ENCODE measurements at places on chromosomes 5 and 9. TPM values are rescaled to one million over a fixed set of nuclear protein-coding genes. Genes with fewer than 3 reads are reported as not detected.

SLC22A4 gene
- not detected for total RNA-seq

SHROOM1 gene
- total RNA-seq, result 10.0 TPM

DNA sequence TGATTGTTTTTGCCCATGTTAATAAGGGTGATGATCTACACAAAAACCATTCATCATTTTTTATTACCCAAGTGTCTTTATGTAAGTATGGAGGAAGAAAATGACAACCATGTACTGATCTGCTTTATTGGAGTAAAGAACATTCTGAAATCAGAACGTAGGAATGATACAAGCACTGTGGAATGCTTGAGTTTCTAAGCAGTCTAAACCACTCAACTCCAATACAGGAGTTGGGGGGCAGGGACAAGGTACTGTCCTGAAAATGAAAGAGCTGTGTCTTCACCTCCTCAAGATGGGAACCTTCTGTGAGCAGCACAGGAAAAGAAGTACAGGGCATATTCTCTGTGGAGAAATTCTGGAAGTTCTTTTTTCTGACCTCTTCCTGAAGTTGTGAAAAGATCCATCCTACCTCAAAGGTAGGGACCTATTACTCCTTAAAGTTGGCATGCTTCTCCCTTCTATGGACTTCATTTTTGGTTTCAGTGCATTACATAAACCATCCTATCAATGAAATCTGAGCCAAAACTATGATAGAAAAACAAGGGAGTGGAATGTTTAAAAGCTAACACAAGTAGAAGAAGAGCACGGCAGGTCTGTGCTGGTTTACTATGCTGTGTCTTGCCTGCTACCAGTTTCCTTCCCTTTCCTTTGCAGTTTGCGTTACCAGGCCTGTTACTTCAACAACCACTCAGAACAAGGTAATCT, 202.6 kb downstream of the SEMA5A start:
- no peaks in the 10 kb centered on the region for H3K36me3 ChIP-seq
- no peak overlapping the region for H3K4me3 ChIP-seq
- DNase-seq, result no peak
- H3K27ac ChIP-seq, result no peak overlapping the region
- no peaks in the 10 kb centered on the region for H3K4me1 ChIP-seq

- H3K4me1 ChIP-seq, result no peaks in the 10 kb centered on the region
- H3K27ac ChIP-seq, result no peak overlapping the region
- DNase-seq, result no peak
- H3K36me3 ChIP-seq, result no peaks in the 10 kb centered on the region
These were observed 325.7 kb downstream of the SLF1 start for GRCh38 chr5:94944160-94944559.

PDCD1LG2 gene
- not detected for total RNA-seq

PCDHB8 gene
- total RNA-seq, result 2.8 TPM

DIPK1B gene
- total RNA-seq, result 51.3 TPM
